ENCODE measurements at places on chromosomes 5 and 9. TPM values are rescaled to one million over a fixed set of nuclear protein-coding genes. Genes with fewer than 3 reads are reported as not detected.

PBX3 gene
- total RNA-seq, result 17.5 TPM

KCNIP1 gene
- total RNA-seq, result not detected

BAAT gene
- total RNA-seq, result 0.14 TPM

DND1 gene
- total RNA-seq, result 5.1 TPM

NR2F1 gene
- 1.4 TPM for total RNA-seq

CKMT2 gene
- total RNA-seq, result not detected

RNF44 gene
- 60.1 TPM for total RNA-seq

RRAGA gene
- total RNA-seq, result 50.3 TPM

SLC46A2 gene
- total RNA-seq, result not detected

C1QTNF2 gene
- total RNA-seq, result not detected

TMEM250 gene
- 43.2 TPM for total RNA-seq

SMIM33 gene
- total RNA-seq, result not detected

ANKRD20A1 gene
- total RNA-seq, result 0.10 TPM

SLC34A3 gene
- not detected for total RNA-seq
